Lower leg skin (tissue), 4 donors: ENCODE measurements at places on chromosomes 1 and 21.

GRCh38 chr1:208766832-208767231 lies 522.6 kb upstream of the PLXNA2 start:
- DNase-seq: no peak

GRCh38 chr1:9881838-9882249 lies 28.2 kb downstream of the CTNNBIP1 start:
- DNase-seq: no peak

- DNase-seq: no peak
Measured at GRCh38 chr1:229888561-229889001, 178.5 kb upstream of the GALNT2 start.

DNA sequence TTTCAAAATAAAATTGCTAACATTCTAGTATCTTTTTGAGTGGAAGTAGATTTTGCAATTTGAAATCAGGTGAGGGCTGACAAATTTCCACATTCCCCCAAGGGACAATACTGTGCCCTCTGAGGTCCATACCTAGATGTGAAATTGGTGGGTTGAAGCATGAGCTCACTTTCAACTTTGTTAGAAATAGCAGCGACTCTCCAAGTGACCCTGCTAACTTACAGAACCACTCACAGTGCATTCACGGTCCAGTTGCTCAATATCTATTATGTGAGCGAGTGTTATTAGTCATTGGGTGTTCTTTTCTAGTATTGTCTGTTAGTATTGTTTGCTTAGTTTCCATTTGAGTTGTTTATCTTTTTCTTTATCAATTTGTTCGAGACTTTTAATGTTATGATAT lies 53.6 kb upstream of the ASB17 start:
- DNase-seq: no peak

- DNase-seq: no peak
Measured at GRCh38 chr1:152111515-152111968, 3.7 kb downstream of the TCHH start.

DNA sequence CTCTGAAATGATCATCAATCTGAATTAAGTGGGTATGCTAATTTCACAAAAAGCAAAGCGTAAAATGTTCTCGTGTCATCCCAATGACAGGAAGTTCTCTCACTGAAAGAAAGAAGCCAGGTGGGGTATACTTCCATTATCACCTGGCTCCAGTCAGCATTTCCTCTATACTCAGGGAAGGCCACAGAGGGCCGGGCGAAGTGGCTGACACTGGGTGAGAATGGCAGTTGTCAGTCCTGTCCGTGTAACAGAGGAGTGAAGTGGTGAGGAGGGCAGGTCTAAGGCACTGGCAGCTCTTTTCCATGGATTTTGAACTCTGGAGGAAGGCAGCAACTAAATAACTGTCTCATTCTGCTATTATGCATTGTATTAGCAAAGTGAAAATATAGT lies 60.4 kb downstream of the CAPN2 start:
- DNase-seq: no peak

- DNase-seq: no peak
Measured at GRCh38 chr1:117453958-117454357, 86.7 kb downstream of the MAN1A2 start.

GRCh38 chr1:166695115-166695514 lies 144.2 kb upstream of the POGK start:
- no peak for DNase-seq

DNA sequence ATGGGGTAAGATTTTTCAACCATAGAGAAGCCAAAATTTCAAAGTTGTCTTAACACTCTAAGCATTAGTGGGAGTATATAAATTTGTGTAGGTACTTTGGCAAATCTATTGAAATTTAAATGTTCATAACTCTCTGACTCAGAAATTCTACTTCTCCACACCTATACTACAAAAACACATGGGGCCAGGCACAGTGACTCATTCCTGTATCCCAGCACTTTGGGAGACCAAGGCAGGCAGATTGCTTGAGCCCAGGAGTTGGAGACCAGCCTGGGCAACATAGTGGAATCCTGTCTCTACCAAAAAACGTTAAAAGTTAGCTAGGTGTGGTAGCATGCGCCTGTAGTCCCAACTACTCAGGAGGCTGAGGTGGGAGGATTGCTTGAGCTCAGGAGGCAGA lies 41.3 kb upstream of the RAVER2 start:
- no peak for DNase-seq

DNA sequence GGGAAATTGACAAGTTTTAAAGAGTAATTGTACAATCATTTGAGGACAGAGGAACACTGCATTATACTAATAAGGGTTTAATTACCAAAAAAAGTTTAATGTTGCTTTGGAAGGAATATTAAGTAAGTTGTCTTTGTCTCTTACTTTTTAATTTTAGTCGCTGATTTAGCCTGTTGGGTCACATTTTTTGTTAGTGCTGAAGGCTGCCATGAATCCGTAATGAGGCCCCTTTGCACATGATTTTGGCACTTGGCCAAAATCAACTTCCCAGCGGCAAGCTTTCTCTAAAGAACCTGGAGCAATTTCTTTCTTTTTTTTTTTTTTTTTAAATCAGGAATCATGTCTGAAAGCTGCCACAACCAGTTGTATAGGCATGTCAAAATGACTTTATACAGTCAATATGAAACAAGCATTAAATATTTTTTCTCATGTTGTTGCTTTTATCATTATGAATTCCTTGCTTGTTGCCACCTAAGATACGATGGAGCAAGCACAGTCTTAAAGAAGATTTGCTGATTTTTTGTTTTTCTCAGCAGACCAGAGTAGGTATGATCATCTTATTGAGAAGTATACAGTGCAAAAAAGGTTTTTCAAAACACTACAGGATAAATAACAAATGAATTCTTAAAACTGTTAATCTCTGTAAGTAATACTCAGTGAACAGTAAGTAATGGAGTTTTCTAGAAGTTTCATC lies 690.4 kb downstream of the USP25 start:
- DNase-seq: no peak

DNA sequence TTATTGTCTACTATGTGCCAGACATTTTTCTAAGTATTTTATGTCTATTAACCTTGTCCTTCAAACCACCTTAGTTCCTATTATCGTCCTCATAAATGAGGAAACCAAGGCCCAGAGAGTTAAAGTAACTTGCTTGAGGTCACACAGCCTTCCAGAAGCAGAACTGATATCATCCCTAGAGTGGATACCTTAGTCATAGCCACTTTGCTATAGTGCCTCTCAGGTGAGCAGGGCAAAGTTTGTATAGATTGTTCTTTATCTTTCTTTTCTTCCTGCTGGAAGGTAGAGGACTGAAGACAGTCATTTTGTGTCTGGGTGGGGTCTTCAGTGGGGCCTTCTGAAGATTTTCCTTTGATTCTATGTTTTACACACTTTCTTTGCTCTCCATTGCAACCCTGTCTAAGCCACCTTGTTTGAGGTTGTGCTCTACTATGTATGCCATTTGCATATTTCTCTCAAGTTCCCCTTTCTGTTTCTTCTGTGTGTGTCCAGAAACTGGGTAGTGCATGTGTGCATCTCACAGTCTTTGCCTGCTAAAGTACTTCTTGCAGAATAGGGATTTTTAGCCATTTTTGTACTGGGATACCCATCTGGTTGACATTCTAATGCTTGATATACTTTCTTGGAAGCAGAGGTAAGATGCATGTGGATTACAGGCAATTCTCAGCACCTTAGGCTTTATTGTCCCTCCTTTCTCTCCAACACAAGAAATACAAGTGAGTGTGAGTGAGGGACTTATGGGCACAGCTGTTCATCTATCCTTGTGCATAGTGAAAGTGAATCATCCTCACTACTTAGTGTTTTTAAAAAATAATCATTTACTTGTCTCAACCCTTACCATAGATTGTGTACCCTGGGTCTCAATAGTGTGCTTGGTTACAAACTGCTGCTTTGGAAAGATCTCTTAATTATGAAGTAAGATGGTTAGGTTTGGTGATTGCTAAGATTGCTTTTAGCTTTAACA lies 207.6 kb upstream of the HMCN1 start:
- DNase-seq: no peak

GRCh38 chr1:151267760-151268159 lies 13.2 kb downstream of the PSMD4 start:
- no peak for DNase-seq

DNA sequence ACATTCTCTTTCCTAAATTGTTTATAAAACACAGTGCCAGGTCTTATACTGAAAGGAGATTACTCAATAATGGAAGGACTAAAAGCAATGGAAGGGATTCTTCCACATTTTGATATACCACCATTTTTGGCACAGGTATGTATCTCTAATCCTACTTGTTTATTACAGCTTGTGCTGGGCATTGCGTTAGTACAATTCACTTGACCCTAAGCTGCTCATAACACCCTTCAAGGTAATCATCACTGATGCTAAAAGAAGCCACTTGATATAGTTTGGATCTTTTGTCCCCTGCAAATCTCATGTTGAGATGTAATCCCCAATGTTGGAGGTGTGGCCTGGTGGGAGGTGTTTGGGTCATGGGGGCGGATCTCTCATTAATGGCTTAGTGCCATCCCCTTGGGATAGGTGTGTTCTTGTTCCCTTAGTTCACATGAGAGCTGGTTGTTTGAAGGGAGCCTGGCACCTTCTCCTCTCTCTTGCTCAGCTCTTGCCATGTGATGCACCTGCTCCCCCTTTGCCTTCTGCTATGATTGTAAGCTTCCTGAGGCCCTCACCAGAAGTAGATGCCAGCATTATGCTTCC lies 71.1 kb downstream of the NIBAN1 start:
- no peak for DNase-seq

DNA sequence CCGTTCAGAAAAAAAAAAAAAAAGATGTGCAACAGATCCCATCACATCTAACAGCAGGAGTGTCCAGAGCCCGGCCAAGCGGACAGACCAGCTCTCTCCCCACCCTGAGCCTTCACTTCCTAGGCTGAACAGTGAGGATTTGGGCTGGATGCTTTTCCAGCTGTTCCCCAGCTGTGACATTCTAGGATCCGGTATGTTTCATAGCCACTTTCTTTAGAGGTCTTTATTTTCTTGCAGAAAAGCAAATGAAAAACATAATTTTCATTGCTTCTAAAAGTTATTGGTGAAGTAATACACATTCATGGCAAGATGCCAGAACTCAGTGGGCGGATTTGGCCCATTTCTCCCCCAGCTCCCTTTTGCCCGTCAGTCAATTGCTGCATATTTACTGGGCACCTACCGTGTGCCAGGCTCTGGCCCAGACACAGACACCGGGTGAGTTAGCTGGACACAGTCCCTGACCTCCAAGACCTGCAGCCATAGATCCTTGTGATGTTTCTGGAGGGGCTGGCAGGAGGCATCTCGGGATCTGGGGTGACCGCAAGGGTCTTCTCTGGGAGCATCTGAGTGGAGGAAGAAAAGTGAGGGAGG lies 213.7 kb upstream of the VAMP3 start:
- no peak for DNase-seq

DNA sequence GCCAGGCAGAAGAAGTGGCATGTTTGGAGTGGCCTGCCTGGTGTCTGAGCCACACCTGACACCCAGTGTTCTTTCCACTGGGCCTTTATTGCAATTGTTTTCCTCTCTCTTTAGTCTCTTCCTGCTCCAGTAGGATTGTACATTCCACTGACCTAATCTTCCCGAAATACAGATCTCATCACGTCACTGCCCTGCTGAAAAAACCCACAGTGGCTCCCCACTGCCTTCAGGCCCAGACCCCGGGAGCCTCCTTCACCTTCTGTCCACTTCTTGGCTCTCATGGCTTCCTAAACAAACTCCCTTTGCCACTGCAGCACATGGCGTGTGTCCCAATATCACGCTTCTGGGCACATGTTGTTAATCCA lies 25.3 kb upstream of the ATP5PO start:
- no peak for DNase-seq

GRCh38 chr1:244296003-244296402 lies 155.7 kb downstream of the ADSS2 start:
- no peak for DNase-seq

- no peak for DNase-seq
Measured at GRCh38 chr1:115179397-115180079, 90.2 kb upstream of the TSPAN2 start.

DNA sequence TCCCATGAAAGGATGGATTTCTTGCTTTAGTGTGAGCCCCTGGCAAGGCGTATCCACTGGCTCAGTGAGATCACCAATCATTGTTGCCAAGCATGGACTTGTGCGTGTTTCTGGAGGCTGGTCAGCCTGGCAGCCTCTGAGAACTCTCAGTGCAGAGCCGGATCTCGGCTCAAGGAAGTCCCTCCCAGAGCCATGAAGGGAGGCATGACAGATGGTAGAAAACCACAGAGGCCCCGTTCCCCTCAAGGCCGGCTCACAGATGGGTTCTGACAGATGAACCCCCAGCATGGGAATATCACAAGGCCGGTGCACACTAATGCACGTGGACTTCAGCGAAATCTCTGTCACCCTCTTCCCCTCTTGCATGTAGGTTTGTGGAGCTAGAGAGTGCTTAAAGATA lies 290.5 kb downstream of the AJAP1 start:
- peak; percentile 68 for DNase-seq

DNA sequence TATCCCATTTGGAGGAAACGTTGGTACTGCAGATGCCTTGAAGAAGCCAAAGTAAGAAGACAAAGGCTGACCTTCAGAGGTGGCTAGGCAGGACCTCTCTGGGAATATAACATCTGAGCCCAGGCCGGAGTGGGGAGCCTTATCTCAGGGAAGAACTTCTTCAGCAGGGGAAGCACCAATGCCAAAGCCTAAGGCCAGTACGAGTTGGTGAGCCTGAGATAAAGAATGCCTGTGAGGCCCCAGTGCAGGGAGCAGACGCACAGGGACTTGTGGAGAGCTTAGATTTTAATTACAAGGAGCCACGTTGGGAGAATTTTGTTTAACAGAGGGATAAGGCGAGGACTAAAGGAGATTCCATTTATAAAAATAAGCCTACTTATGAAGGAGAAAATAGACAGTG lies 468.8 kb upstream of the RUNX1 start:
- DNase-seq: no peak

DNA sequence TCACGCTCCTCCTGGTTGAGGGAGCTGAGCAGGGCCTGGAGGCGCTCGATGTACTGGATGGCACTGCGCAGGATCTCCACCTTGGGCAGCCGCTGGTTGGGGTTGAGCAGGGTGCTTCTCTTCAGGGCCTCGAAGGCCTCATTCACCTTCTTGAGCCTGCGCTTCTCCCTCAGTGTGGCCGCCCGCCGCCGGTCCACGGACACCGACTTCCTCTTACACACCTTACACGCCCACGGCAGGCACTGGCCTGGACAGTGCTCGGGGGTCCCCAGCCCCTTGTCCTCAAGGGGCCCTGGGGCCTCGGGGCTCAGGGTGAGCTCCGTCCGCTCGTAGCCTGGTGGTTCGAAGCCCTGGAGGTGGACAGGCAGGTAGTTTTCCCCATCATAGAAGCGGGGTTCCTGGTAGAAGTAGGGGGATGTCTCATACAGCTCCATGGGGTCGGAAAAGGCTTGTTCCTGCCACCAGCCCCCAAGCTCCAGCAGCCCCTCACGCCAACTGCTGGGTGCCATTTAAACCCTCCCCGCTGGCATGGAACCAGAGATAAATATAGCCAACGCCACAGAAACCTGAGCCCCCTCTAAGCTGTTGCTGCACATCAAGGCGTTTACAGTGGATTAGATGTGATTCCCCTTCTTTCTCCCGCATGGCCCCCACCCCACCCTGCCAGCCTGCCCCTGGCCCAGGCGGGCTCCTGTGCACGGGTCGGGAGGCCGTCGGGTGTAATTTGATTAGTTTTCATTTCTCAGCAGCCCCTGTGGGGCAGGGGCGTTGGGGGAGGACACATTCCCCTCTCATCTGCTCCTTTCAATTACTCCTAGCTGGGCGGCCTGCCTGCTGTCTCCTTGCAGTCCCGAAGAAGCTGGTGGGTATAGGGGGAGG lies at the start of gene MYOG:
MYOG (minus strand) TSS at position 485 of the 879 bp plus-strand sequence; CDS start at position 434, 51 bp downstream.
- DNase-seq: peak; percentile 82

- no peak for DNase-seq
Measured at GRCh38 chr21:43884012-43884860, 19.2 kb downstream of the AGPAT3 start.
